ENCODE measurements at places on chromosomes 11 and 22.

GRCh38 chr11:68216171-68216938 is 3.3 kb upstream of the KMT5B start:
- no peak for DNase-seq

- DNase-seq: no peak
These were observed 80.1 kb downstream of the GAB2 start for GRCh38 chr11:78337554-78337924.

DNA sequence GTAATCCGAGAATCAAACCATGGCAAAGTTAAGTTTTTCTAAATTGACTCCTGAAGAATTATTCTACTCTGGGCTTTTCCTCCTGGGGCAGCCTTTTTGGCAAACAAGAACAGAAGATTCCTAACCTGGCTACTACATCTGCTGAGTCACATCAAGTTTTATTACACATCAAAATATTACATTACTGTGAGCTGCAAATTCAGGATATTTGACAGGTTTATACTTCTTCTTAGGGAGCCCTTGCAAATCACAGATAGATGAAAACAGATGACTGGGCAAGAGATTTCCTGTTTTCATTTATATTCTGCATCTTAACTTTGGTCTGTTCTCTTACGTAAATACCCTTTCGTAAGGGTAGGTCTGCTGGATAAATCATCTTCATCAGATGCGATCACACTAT is 23.6 kb downstream of the XRRA1 start:
- DNase-seq: no peak

- DNase-seq: no peak
These were observed 17.5 kb upstream of the CBX7 start for GRCh38 chr22:39169797-39170466.

- DNase-seq: no peak
These were observed 10.4 kb upstream of the LAYN start for GRCh38 chr11:111530091-111530490.

GRCh38 chr11:123976770-123977560 is 616 bp downstream of the OR10S1 start:
- DNase-seq: no peak

DNA sequence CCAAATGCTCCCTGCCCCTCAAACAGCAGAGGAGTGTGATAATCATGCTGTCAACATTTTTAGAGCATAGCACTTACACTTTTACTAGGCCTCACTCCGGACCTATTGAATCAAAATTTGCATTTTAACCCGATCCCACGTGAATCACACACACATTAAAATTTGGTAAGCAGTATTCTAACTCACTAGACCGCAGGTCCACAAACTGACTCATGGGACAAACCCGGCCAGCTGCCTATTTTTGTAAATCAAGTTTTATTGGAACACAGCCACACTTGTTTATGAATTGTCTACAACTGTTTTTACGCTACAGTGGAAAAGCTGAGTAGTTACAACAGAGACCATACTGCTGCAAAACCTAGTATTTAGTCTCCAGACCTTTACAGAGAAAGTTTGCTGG is 43.3 kb downstream of the SNX19 start:
- DNase-seq: no peak

DNA sequence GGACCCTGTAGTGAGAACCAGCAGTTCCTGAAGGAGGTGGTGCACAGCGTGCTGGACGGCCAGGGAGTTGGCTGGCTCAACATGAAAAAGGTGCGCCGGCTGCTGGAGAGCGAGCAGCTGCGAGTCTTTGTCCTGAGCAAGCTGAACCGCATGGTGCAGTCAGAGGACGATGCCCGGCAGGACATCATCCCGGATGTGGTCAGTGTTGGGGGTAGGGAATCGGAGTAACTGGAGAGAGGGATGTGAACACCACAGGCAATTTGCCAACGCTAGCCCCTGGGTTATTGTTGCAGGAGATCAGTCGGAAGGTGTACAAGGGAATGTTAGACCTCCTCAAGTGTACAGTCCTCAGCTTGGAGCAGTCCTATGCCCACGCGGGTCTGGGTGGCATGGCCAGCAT is 19.9 kb downstream of the MADD start:
- no peak for DNase-seq

DNA sequence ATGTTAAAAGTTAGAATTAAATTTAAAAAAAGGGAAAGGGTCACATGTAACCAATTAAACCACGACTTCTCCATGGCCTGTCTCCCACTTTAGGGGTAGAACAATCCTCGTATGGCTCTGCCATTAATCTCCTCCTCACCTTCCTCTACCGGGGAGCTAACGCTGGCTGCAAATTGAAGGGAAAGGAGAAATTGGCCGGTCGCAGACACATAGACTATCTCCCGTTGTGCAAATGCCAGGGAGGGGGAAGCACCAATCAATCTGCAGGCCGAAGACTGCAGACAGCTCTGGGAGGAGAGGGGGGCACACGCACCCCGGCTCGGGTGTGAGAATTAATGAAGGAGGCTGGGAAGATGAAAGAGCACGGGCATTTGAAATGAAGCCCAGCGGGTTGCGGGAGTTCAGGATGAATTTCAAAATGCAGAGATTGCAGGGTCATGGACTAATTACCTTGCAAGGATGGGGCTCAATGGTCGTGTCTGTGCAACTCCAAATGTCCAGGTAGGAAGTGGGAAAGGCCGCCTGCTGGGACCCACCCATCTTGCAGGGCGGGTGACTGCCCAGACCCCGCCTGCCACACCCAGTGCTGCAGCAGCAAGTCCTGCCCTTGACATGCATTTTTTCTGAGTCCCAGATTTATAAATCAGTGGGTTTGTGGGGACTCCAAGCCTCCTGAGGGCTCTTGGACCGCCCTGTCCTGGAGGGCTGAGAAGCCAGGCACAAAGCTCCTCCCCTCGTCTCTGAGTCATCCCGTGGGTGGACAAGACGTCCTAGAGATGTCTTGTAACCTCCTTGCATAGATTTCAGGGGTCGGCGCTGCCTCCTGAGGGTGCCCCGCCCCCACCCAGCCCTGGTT is 534.2 kb downstream of the TBC1D22A start:
- no peak for DNase-seq

DNA sequence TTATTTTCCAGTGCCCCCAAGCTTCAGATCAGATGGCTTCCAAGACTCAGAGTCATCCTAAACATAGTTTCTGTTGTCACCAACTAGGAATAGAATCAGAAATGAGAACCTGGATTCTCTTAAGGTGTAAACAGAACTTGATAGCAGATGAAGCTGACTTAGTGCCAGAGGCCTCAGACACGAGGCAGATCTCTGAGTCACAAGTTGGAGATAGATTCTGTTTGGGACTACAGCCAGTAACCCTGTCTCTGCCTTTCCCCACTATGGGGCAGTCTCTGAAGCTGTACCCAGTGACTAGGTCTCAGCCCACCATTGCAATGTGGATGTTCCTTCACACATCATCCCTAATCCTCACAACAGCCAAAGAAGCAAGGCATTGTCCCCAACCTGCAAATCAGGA is 25.4 kb downstream of the NEU3 start:
- no peak for DNase-seq

GRCh38 chr11:119641983-119642745 is 86.8 kb downstream of the NECTIN1 start:
- DNase-seq: no peak

- no peak for DNase-seq
These were observed 309.3 kb downstream of the SOX6 start for GRCh38 chr11:16047073-16047472.

- no peak for DNase-seq
These were observed 459.0 kb downstream of the SOX6 start for GRCh38 chr11:15897211-15897960.

DNA sequence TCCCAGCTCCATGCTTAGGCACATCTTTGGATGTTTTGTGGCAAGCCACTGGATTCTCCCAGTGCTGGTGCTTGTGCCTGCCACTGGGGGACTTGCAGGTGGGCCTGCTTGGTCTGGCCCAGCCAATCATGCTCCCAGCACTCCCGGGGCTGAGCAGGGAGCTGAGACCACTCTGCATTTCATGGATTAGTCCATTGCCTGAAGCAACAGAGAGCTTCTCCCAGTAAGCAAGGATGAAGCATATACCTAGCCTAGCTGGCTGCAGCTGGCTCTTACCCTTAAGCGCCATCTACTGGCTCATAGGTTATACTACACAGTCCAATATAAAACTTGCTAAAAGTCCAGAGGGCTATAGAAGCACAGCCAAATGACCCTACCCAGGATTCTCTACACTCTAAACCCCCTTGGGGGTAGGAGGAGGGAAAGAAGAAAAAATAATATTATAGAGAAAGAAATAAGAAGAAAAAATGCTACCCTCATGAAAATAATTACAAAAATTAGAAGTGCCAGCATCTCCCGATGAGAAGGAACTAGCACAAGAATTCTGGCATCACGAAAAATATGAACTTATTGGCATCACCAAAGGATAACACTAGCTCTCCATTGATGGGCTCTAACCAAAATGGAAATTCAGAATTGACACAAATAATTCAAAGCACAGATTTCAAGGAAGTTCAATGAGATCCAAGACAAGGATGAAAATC is 275.3 kb downstream of the C11orf87 start:
- DNase-seq: no peak

GRCh38 chr11:114167771-114168448 is 108.4 kb downstream of the ZBTB16 start:
- DNase-seq: no peak

DNA sequence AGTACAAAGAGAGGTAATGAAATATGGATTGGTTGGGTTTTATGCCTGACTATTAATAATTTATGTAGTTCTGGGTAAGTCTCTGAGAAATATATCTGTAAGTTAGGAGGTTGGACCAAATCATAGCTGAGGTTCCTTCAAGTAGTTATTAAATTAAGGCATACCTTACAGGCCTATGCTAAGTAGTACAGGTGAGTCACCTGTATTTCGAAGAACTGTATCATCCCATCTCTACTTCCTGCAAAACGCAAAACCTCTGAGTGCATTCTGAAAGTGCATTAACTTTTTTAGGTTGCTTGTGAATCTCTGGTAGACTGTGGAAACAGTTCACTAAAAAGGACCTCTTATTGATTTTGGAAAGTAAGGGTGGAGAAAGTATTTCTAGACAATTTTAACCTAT is 37.1 kb downstream of the APOL5 start:
- DNase-seq: no peak

GRCh38 chr11:14518820-14519219 is 1.4 kb downstream of the PSMA1 start:
- DNase-seq: no peak

DNA sequence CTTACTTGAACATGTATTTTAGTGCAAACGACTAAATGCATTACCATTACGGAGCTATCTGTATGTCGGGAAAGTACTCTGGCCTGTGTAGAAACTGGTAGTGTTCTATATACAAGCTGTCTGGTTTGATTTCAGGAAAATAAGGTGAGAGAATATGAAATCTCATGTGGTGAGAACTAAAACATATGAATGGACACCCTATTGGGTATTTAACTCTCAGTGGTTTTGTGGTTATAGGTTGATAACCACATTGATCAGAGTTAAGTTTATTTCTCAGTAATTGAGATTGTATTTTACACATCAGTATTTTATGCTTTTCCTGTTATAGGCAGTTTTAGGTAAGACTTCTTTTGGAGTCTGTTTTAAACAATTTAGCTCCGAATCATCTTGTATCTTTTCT is 10.4 kb downstream of the ANO5 start:
- DNase-seq: no peak

GRCh38 chr22:43652845-43653244 is 159.3 kb downstream of the EFCAB6 start:
- no peak for DNase-seq

DNA sequence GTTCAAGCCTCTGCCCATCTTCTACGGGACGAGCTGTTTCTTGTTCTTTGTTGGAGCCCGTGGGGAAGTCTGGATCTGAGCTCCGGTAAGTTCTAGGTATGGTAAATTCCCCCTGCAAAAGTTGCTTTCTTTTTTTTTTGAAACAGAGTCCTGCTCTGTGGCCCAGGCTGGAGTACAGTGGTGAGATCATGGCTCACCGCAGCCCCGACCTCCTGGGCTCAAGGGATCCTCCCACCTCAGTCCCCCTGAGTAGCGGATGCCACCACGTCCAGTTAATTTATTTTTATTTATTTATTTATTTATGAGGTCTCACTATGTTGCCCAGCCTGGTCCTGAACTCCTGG is 35.5 kb upstream of the MOB2 start:
- no peak for DNase-seq

- no peak for DNase-seq
These were observed 133.7 kb upstream of the LDLRAD3 start for GRCh38 chr11:35810045-35810645.

- no peak for DNase-seq
These were observed 1.4 kb downstream of the ZC3H12C start for GRCh38 chr11:110094298-110095285.

GRCh38 chr11:36237391-36237790 is 51.8 kb downstream of the COMMD9 start:
- DNase-seq: no peak

GRCh38 chr11:100536979-100537378 is 150.1 kb upstream of the ARHGAP42 start:
- no peak for DNase-seq

DNA sequence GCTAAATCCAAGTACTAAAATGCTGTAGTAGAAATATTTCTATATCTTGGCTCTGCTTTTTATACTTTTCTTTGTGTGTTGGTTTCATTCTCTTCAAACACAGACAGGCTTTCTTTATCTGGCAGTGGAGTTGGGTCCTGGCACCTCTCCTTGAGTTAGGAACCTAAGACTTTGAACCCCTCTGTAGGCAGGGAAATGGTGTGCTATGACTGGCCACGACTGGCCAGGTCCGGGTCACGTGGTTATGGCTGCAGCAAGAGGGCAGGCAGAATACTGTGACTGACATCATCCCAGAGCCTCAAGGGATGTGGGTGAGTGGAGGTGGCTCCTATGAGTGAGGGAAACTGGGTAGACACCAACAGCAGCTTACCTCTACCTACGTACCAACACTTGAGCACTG is 42.0 kb downstream of the APIP start:
- no peak for DNase-seq

DNA sequence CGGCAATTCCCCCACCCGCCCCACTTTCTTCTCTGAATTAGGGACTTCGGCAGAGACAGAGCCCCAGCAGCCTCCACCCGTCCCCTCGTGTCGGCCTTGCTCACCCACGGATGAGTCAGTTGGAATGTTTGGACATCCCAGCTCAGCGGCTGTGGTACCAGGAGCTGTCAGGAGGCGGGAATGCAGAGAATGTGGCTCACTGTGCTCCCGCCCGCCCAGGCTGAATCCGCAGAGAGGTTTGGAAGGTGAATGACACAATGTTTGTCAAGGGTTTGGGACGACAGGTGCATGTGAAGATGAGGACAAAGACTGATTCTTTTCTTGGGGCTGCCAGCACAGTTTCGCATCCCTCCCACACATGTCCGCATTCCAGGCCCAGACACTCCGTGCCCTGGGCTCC is 39.6 kb downstream of the LIF start:
- DNase-seq: no peak

DNA sequence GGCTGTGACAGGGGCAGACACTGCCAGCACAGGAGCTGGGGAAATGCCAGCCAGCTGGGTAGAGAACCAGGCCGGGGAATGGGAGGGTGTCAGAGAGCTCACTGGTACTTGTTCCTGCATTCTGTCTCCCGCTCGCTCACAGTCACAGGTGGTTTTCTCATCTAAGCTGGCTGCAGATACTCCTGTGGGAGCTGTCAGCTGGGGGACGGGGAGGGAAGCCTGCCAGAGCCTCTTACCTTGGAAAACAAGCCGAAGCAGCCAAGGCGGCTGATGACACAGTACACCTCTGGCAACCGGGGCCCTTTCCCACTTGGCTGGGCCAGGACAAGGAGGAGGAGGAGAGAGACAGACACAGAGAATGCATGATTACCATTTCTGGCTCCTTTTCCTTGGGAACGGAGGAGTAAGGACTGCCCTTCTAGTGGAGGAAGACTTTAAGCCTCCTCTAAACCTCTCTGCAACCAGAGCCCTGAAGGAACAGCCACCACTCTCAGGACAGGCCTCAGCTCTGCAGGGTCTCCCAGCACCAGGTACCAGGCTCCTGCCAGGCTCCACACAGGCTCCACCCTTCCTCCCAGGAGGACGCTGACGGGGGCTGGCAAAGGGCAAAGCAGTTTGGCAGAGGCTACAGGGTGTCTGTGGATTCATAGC is 25.1 kb downstream of the RPL27A start:
- no peak for DNase-seq

Measured in activated naive CD4-positive, alpha-beta T cell treated with anti-CD3 and anti-CD28 coated beads, Interleukin-2, amount 50 U/mL, for 72 hours (primary cell).